Daoy (cell line): ENCODE measurements at places on chromosomes 4 and X. TPM values are rescaled to one million over a fixed set of nuclear protein-coding genes. Genes with fewer than 3 reads are reported as not detected.

BEX2 gene
- total RNA-seq = 9.7 and 14.0 TPM in 2 replicates

NDNF gene
- 0.23 and 0.68 TPM in 2 replicates for total RNA-seq

SYN1 gene
- total RNA-seq = not detected in 2 replicates

RPA4 gene
- total RNA-seq = 0.34 TPM in 1 of 2 replicates, not detected in the other

GPC4 gene
- 1.3 and 2.5 TPM in 2 replicates for total RNA-seq

ACSL4 gene
- total RNA-seq = 66.1 and 81.0 TPM in 2 replicates

C4orf54 gene
- total RNA-seq = 0.17 TPM in 1 of 2 replicates, not detected in the other

MAGT1 gene
- 34.2 and 37.4 TPM in 2 replicates for total RNA-seq
